ENCODE measurements at places on chromosomes 6 and 20.

- no peak for DNase-seq
Observed at GRCh38 chr6:128438393-128438792, 82.0 kb downstream of the PTPRK start.

DNA sequence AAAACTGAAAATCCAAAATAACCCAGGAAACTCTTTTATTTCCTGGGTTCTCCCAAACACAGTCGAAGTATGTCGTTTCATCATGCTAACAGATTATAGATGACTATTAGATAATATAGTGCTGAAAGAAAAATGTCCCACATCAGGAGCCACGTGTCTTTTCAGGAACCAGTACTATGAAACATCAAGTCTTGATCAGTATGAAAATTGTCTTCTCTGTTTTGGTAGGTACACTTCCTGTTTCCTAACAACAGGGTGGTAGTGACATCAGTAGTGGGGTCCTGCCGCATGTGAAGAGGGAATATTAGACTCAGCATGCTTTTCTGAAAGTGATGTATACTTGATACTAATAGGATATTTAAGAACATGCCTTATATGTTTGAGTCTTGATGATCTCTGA lies 136.7 kb downstream of the HIVEP1 start:
- DNase-seq: no peak

DNA sequence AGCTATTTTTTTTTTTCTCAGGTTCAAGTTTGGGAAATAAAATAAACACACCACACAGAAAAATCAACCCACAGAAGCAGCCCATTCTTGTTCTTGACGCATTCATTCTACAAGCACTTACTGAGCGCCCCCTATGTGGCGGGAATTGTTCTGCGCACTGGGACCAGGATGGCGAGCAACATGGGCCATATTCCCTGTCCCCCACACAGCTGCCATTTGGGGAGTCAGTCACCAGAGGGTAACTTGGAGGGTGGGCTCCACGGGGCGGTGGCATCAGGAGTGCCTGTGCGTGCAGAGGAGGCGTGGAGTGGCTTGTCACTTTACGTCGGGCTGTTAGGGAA lies 185.0 kb upstream of the PDE10A start:
- no peak for DNase-seq

- DNase-seq: no peak
Observed at GRCh38 chr6:111199935-111200334, 112.6 kb downstream of the SLC16A10 start.

DNA sequence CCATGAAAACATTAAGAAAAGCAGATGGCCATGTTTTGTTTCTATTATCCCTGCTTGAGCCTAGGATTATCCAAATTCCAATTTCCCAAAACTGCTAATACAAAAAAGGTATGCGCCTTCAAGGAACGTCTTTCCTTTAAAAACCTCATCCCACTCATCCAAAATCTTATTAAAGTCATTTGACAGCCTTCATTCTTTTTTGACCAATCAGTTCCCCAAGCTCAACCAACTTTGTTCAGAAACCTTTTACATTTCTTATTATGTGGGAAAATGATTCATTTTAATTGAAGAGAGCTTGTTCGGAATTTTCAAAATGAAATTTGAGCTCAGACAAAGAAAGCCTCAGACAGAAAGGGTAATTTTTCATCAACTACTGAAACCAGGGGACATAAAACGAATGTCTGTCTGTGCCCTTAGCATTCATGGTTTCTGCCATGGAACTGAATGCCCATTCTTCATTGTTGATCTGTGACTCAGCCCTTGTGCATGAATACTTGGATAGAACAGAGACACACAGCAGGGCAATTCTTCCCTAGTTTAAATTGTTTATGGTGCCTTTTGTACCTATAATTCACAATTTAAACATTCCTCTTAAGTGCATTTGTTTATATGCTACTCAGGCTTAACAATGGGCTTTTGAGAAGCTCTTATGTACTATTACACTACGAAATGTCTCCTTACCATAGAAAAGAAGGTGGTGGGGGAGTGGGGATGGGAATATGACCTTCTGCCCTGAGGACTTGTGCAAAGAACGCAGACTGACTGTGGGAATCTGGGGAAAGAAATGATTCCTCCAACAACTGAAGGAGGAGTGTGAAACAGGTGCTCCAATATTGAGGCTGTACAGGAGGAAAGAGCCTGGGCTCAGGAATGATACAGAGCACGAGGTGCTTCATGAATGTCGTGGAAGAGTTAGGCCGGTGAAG lies 49.8 kb upstream of the ERVFRD-1 start:
- DNase-seq: no peak

DNA sequence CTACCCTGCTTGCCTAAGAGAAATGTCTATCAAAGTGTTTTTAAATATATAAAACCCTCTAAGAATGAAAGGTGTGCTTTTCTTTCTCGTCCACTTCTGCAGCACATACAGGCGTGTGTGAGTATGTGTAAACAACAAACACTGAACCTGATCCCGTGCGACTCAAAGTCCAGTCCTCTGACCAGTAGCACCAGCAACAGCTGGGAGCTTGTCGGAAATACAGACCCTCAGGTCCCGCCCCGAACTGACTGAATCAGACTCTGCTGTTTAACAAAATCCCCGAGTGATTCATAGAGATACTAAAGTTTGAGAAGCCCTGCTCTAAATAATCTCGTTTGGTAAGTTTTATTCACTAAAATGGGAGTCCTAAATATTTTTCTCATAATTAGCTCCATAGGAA lies 208.0 kb upstream of the KCNQ5 start:
- no peak for DNase-seq

- no peak for DNase-seq
Observed at GRCh38 chr20:38296433-38296832, 7.5 kb upstream of the BPI start.

DNA sequence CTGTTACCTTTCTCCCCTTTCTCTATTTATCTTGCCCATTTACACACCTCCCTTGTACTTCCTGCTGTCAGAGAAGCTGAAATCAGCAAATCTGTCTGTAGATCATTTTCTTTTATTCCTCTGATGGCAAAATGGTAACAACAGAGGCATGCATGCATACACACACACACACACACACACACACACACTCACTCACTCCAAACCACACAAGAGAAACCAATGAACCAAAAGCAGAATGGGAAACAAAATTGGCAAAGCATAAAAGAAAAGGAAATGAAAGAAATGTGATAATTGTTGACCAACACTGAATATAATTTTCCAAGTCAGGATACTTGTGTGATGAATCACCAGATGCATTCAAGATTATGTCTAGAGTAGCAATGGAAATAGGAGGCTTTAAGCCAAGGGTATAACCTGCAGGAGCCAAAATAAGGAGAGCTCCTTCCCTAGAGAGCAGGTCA lies 172.4 kb downstream of the PLCB4 start:
- DNase-seq: no peak

GRCh38 chr6:52392944-52393343 lies 27.2 kb upstream of the EFHC1 start:
- DNase-seq: no peak

DNA sequence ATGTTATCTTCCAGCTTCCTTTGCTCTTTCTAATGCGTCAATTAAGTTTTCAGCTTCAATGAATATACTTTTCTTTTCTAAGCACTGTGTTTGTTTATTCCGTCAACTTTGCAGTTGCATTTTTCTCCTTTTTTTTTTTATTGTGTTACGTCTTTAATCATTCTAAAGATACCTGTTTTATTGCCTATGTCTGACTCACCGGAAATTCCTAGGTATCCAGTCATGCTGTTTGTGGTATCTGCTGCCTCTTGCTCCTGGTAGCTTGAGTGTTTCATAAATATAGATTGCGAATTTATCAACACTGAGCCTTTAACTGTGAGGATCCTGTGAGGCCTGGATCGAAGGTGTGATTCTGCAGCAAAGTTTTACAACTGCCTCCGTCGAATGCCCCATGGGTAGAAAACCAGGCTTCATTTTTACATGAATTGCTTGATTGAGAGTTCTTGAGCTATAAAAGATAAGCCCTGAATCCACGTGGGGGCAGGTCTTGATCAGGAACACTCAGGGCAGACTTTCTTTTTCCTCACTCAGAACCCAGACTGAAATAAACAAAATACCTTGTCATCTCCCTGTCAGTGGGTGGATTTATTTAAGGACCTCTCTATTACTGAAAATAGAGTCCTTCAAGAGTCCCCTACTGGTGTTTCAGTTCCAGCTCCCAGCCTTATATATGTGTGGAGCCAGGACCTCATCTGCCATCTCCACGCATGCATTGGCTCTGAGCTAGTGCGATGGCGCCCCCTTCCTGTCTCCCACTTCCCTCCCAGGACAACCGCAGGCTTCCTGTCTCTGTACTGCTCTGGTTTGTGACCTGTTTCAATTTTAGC lies 60.1 kb upstream of the LRRC1 start:
- no peak for DNase-seq

DNA sequence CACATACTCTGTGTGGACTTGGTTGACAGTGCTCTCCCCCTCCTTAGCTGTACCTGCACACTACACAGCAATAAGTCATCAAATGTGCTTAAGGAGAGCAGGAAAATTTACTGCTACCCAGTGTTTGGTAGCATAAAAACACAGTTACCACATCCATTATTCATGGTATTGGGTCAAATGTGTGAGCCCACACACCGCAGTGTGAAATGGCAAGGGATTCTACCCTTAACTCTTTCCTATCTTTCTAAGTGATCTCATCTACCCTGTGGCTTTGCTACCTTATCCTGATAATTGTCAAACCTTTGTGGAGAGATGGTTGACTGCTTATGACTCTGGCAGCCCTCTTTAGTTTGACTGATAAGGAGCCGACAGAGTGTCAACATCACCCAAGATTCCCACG lies 47.6 kb downstream of the STX11 start:
- no peak for DNase-seq

GRCh38 chr20:62132421-62132820 lies 10.1 kb downstream of the LSM14B start:
- no peak for DNase-seq

- DNase-seq: no peak
Observed at GRCh38 chr6:88105741-88106340, 58.2 kb downstream of the SPACA1 start.

DNA sequence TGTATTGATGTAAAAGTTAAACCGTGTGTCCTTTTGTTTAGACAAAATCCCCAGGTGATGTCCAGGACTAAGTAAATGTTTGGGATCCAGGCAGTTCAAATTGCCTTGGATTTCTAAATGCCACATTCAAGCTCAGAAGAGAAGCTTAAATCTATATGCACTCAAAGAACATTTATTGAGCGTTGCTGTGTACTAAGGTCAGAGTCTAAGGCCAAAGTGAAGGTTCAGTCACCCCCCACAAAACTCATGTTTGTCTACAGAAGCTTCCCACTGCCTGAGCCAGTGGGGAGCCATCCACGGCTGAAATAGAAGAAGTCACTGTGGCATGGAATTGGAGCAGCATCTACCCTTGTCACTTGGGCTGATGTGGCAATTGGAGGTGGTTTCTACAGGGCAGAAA lies 70.7 kb upstream of the INSM1 start:
- no peak for DNase-seq

DNA sequence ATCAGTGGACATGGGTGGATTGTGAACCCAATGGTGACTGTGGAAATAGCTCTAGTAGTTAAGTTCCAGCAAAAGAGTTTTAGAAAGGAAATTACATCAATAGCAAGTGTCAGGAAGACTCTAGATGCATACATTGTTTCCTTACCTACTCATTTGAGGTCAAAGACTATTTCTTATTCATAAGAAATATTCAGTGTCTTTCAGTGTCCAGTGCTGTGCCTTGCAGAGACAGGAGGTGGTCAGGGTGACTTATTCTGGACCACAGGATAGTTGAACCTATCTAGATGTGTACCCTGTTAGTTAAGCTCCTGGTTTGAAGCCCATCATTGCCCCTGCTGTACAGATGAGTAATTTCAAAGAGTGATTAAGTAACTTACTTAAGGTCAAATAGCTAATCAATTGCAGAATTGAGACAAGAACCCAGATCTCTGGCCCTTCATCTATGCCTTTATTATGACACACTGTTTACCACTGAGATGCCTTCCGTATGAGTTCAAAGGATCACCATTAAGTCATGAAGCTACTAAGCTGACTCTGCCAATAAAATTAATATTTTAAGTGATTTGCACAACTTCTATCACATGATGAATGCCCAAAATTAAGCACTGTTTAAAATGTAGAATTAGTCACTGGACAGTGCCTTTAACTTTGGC lies 136.1 kb downstream of the PDSS2 start:
- DNase-seq: no peak

- DNase-seq: no peak
Observed at GRCh38 chr6:35173044-35173426, 31.9 kb upstream of the TCP11 start.

GRCh38 chr20:10501402-10501801 lies 66.3 kb downstream of the SLX4IP start:
- DNase-seq: no peak

GRCh38 chr20:53763707-53764414 lies 170.2 kb upstream of the ZNF217 start:
- DNase-seq: no peak

GRCh38 chr6:170361335-170361734 lies 54.8 kb downstream of the FAM120B start:
- no peak for DNase-seq

DNA sequence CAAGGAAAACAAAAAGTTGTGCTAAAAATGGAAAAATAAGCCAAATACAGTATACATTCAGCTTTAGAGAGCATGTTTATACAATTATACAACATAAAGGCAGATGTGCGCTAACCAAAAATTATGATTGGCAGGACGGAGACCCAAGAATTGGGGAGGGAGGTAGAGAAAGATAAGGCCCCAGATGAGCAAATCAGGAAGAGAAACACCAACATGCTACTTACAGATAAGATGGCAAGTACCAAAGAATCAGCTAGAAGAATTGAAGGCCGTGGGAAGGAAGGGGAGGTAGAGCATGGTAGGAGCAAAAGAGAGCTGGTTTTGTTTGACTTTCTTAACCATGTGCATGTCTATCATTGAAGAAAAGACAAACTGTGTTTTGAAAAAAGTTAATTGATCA lies 45.4 kb downstream of the PRND start:
- DNase-seq: no peak

DNA sequence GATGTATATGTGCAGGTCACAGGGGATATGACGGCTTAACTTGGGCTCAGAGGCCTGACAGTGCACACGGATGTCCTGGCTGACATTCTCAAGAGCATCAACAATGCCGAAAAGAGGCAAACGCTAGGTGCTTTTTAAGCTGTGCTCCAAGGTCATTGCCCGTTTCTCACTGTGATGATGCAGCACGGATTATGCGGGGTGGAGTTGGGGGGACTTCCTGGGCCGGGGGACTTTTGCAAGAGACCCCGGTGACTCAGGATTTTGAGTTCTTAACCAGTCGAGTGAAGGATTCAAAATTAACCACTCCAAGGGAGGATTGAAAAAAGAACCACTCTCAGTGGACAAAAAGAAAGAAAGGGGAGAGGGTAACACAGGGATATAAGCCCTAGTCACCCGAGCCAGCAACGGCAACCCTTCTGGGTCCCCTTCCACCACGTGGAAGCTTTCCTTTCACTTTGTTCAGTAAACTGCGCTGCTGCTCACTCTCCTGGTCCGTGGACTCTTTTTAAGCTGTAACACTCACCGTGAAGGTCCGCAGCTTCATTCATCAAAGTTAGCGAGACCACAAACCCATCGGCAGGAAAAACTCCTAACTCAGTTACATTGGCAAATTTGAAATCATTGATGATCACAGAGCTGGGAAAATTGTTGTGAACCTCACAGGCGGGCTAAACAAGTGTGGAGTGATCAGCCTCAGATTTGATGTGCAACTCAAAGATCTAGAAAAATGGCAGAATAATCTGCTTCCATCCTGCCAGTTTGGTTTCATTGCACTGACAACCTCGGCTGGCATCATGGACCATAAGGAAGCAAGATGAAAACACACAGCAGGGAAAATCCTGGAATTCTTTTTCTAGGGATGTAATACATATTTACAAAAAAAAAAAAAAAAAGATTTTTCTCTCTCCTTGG lies 199.3 kb downstream of the ARID1B start:
- DNase-seq: no peak
